Fibroblast of skin of left quadriceps (primary cell): ENCODE measurements at places on chromosomes 11 and 22.

- DNase-seq, result no peak
These were observed 906 bp upstream of the NAA40 start for GRCh38 chr11:63937713-63938478.

DNA sequence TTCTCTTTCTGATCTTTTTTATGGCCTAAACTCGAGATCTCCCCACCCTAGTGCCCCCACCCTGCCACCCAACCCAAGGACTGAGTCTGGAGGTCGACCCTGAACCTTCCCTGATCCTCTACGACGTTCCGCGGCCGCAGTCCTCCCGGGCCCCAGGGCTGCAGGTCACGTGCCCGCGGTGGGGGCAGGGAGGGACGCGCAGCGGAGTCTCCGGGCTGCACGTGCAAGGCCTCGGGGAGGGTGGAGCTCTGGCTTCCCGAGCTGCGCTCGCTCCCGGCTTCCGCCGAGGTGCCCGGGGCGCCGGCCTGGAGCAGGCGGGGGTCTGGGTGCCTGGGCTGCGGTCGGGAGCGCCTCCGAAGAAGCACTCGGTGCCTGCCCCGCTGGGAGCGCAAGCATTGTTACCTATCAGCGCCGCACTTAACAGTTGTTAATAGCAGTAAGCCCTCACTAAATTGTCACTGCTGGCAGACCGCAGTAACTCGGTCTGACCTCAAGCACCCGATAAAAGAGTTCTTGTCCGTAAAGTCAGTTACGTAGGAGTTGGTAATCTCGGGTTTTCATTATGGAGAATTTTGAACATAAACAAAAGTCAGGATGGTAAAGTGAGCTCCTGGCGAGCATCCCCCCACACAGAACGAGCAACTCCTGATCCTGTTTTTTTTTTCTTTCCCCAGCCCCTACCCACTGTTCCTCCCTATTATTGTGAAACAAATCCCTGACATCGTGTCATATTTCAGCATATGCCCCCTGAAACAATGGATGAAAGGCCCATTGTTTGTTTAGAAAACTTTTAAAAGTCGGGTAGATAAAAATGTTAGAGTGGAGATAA is 69.7 kb upstream of the EP300 start:
- peak; percentile 57 for DNase-seq

- DNase-seq, result peak; percentile 30
These were observed 52.8 kb downstream of the MN1 start for GRCh38 chr22:27748751-27749191.

- DNase-seq, result no peak
These were observed 1461.9 kb downstream of the TBC1D22A start for GRCh38 chr22:48224332-48224731.

GRCh38 chr11:99555486-99555885 is 534.7 kb downstream of the CNTN5 start:
- no peak for DNase-seq

GRCh38 chr22:35484651-35485556 is 55.7 kb upstream of the RASD2 start:
- no peak for DNase-seq

DNA sequence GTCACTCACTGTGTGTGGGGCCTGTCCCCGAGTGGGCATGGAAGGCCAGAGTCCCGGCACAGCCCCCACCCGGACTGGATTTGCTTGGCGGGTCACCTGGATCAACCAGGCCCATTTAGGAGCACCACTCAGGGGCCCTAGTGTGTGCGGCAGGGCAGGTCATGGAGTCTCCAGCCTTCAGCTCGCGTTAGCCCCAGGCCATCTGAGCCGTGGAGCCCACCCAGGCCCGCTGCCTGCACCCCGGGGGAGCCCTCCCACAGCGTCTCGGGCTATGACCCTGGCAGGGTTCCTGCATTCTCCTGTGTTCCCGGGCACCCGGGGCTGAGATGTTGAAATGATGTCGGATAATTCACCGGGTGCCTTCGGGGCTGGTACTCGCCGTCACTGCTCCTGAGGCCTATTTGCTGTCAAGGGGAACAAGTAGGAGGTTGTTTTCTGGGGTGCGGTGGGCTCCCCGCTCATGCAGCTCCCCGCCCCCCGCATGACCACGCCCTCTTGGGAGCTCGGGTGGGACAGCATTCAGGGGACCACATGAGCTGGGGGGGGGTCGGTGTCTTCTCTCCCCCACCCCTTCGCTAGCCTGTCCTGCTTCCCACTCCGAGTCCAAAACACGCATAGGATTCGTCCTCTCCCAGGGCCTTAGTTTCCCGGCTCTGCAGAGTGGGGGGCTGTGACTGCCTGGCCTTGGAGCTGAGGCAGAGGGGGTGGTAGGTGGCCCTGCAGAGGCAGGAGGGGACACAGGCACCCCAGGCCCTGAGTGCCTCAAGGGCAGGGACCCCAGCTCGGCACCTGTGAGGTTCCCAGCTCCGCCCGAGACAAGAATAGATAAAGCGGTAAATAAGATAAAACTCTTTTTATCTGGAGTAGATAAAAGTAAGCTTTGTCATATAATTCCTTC is 77.2 kb downstream of the KCNQ1 start:
- DNase-seq, result no peak

DNA sequence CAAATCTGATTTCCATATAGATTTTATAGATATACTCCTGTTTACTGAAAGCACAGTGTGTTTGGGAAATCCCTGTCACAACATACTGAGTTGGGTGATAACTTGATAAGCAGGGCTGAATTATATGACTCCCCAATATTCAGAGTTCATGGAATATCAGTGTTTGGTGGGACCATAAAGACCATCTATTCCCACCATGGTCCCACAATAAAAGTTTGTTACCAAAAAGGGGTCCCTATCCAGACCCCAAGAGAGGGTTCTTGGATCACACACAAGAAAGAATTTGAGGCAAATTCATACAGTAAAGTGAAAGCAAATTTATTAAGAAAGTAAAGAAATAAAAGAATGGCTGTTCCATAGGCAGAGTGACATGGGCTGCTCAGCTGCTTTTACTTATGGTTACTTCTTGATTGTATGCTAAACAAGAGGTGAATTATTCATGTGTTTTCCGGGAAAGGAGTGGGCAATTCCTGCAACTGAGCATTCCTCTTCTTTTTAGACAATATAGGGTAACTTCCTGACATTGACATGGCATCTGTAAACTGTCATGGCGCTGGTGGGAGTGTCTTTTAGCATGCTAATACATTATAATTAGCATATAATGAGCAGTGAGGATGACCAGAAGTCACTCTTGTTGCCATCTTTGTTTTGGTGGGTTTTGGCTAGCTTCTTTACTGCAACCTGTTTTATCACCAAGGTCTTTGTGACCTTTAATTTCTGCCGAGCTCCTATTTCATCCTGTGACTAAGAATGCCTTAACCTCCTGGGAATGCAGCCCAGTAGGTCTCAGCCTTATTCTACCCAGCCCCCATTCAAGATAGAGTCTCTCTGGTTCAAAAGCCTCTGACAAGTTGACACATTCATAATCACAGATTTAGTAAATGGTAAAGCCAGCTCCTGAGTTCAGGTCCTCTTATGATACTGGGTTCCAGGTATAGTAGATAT is 240.6 kb upstream of the PDGFD start:
- DNase-seq, result no peak

- DNase-seq, result no peak
These were observed 24.6 kb downstream of the OR10A6 start for GRCh38 chr11:7906481-7906880.

GRCh38 chr11:71478528-71478840 is 25.5 kb downstream of the NADSYN1 start:
- no peak for DNase-seq

DNA sequence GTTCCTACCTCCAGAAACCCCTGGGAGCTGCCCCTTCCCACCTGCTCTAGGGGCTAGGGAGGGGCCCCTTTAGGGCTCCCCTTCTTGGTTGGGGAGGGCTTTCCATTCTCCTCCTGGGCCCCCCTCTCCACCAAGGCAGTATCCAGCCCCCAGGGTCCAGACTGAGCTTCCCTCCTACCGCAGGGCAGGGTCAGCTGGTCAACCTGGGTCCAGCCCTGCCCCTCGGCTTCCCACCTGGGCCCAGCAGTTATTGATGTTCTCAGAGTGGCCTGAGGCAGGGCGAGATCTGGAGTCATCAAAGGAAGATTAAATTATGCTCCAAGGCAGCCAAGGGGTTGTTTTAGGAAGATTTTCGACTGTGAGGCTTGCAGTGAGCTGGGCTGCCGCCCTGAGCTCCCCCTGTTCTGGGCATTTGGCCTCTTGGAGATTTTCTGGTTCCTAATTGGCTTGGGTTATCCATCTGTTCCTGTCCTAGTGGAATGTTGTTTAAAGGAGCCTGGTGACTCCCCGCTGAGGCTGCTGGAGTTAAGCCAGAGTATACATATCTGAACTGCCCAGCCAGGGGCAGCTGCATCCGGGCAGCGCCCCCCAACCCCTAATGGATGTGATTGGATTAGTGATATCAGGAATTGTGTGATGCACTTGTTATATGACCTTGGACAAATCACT is 1.8 kb upstream of the SLC22A8 start:
- DNase-seq, result no peak

DNA sequence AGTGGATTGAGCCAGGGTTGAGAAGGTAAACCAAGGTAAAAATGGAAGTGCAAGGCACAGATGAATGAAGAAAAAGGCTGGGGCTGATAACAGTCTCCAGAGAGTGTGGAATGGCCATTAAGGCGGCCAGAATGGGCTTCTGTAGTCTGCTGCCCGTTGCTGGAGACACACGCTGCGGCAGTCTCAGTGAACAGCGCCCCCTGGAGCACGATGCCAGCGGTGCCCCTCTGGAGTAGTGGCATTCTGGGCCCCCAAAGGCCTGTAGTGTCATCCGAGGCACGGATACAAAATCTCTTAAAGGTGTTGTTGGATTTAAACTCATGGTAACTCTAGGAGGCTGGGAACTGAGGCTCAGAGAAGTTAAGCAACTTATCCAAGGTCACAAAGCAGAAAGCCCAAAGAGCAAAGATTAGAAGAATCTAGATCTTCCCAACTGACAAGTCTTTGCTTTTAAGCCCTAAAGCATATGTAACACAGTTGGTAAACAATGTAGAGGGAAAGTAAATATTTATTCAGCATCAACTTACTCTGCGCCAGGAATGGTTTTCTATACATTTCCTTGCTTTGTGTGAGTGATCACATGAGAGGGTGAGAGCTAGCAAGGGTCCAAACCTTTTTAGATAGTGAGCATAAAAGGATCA is 18.2 kb downstream of the KCNJ1 start:
- no peak for DNase-seq

GRCh38 chr11:113179181-113179704 is 135.1 kb upstream of the TTC12 start:
- no peak for DNase-seq

DNA sequence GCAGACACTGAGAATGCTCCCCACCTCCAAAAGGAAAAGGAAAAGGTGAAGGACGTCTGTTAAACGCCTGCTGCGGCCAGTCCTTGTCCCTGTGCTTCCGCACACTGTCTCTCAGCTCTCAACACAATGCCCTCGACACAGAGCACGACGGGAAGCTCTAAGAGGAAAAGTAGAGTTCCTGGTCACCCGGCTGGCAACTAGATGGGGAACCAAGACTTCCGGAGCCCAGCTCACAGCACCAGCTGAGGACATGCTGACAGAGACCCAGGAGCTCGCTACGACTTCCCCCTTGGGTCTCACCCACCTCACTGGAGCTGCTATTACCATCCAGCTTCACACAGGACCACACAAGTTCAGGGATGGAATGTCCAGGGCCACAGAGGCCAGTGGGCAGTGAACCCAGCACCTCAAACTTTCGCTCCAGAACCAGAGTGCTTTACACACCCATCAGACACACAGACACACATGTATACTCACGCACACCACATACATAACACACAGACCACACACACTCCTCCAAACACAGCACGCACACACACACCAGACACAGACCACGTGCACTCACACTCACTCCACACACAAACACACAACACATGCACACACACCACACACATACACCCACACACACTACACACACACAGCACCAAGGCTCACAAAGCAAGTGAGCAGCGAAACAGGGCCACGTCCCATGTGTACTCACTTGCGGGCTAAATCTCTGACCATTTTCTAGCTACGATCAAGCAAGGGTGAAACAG is 9.6 kb downstream of the SULT4A1 start:
- no peak for DNase-seq

GRCh38 chr11:7511401-7511800 is 2.4 kb upstream of the PPFIBP2 start:
- no peak for DNase-seq

DNA sequence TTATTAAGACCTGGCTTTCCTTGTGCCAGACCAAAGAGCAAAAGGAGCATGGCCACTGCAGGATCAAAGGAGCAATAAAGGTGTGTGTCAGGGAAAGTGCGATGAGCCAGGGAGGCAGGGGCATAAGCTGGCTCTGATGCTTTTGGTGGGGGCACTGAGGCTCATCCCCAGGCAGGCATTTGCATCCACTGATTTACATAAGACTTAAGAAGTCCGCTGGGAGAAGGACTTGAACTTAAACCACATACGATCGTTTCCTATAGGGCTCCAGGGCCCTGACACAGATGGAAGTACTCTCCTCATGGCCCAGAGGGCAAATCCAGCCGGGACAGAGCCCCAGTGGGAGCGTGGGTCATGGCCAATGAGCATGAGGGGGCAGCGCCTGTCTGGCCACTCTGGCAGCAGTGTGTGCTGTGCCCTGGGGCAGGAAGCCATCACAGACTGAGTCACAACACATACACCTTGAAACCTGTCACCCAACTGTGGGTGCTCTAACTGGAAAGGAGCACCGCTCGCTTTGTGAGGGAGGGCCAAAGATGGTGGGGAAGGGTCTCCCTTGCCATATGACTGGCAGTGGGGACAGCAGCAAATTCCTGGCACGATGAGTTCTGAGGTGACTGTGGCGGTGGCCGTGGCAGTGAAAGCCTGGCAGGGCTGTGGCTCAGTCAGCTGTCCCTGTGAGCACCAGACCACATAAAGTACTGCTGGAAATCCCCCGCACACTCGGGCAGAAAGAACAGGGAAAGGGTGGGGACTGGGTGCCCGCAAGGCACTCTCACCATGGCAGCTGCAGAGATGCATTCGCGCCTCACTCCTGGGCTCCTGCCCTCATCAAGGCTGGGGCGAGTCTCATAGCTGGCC is 79.4 kb upstream of the LMO1 start:
- DNase-seq, result no peak

GRCh38 chr11:110431051-110431672 is 1.4 kb downstream of the FDX1 start:
- DNase-seq, result no peak

GRCh38 chr22:50507991-50508884 is at the start of gene NCAPH2:
NCAPH2 (plus strand) TSS chr22:50508224; CDS start chr22:50508338, 114 bp downstream.
- peak; percentile 94 for DNase-seq

DNA sequence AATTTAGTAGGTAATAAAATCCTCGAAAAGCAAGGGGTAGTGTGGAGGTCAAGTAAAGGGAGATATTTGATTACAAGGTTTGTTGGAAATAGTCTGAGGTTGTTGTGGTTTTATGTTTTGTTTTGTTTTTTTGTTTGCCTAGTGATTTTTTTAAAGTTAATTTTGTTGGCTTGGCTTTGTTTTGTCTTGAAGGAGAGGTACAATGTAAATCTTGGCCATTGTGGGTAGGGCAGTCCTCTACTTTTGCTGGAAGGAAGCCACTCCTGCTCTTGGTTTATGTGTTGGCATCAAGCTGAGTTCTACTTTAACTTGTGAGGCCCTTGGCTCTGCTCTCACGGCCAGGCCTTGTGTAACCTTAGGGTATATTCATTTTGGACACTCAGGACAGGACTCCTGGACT is 3.2 kb downstream of the AMOTL1 start:
- DNase-seq, result no peak

- DNase-seq, result no peak
These were observed 33.4 kb upstream of the OR10G7 start for GRCh38 chr11:124074554-124074953.

GRCh38 chr11:9651899-9652748 is 11.8 kb upstream of the SWAP70 start:
- DNase-seq, result no peak
